ENCODE measurements at places on chromosomes 2 and 18.

DNA sequence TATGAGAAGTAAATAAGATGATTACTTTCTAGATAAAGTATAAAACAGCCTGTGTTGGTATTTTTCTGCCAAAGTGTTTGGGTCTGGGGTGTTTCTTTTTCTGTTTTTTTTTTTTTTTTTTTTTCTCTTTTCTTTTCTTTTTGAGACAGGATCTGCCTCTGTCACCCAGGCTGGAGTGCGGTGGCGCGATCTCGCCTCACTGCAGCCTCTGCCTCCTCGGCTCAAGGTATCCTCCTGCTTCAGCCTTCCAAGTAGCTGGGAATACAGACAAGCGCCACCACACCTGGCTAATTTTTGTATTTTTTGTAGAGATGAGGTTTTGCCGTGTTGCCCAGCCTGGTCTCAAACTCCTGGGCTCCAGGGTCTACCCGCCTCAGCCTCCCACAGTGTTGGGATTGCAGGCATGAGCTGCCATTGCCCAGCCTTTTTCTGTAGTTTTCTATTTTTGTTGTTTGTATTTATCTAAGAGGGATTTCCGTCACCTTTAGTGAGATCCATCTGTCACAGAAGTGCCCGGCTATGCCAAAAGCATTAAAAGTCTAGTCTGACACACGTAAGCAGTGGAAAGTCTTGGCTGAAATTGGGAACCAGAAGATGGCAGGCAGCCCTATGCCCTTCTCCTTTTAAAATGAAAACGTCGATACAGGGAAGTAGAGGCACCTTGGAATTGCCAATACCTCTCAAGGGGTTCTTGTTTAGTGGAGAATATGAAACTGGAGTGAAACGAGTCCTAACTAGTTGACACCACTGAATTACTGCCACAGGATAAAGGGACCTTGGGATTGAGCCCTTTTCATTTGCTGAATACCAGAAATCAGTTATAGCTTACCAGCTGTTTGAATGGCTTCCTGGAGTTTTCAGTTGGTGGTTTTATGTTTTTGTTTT lies 14.0 kb downstream of the UGP2 start:
- DNase-seq: no peak

DNA sequence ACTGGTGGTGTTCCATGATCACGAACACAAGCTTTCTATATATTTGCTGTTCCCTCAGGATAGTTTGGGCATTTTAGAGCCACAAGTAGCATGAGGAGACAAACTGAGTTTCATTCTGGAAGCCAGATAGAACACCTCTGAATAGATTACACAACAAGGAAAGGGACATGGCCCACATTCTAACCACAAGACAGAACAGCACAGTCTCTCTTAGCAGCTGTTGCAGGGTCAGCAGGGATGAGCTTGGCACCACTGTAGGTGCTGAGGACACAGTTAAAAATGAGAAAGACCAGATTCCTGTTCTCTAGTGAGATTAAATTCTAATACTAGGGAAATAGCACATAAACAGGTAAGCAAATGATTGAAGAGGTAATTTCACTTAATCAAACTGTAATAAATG lies 235.3 kb downstream of the ZNF407 start:
- DNase-seq: no peak

DNA sequence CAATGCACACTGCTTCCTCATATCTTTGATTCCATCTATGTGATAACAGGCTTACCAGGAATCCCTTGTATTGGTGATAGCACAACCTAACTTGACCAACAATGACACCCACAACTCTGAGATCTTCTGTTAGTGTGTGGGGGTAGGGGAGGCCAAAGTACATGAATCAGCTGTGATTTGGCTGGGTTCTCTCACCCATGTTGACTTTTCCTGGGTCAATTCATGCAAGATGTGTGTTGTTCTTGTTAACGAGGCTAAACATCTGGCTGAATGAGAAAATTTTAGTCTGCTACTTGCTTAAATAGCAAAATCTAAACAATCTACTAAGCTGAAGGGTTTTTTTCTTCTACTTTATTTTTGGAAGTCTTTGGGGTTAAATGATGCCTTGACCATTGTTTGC lies 341.2 kb upstream of the SLC14A2 start:
- DNase-seq: no peak

- DNase-seq: peak; percentile 13
Measured at GRCh38 chr2:111050701-111051376, 69.9 kb upstream of the BCL2L11 start.

- DNase-seq: no peak
Measured at GRCh38 chr18:63247926-63248325, 71.6 kb downstream of the BCL2 start.
